ENCODE measurements at places on chromosomes 16 and 17. TPM values are rescaled to one million over a fixed set of nuclear protein-coding genes. Genes with fewer than 3 reads are reported as not detected.
A peak's percentile ranks its signal among the peaks of the same experiment; 100 is the strongest.

Gene CSH2
- not detected for total RNA-seq

Gene KRTAP1-5
- total RNA-seq: 34.8 TPM

Gene PSMC5
- total RNA-seq: 104 TPM

Gene ADPRM
- 12.2 TPM for total RNA-seq

- no peaks in the 10 kb centered on the region for H3K36me3 ChIP-seq
- no peak overlapping the region for H3K4me3 ChIP-seq
Observed at GRCh38 chr17:56715613-56716357, 117.9 kb downstream of the C17orf67 start.

DNA sequence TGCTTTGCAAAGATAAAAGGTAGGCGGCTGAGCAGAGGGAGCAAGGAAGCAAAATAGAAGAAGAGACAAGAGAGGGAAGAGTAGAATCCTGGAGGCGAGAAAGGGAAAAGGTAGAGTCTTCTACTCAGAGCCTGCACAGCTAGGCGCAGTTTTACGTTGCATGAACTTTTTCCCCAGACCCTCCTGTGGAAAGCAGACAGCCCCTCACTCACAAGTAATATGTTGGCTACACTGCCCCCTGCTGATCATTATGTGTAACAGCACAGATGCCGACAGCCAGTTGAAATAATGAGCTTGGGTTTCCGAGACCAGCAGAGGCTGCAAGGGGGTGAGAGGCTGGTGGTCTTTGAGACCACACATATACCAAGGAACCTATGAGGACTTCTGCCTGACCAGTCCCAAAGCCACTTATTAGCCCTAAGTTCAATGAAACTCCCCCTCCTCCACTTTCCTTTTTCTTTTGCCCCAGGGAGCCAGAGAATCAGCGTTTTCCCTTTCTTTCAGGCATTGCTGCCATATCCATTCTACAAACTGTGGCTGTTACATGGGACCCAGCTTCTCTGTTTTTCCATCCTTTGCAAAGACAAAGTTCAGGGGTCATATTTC lies 22.5 kb upstream of the CMTR2 start:
- no peaks in the 10 kb centered on the region for H3K36me3 ChIP-seq
- no peak overlapping the region for H3K4me3 ChIP-seq
- no peak overlapping the region for H3K27ac ChIP-seq
- no peaks in the 10 kb centered on the region for H3K4me1 ChIP-seq

- peak; percentile 52 for DNase-seq
- H3K27me3 ChIP-seq: peaks cover 23% of the 10 kb centered on the region
- no peaks in the 10 kb centered on the region for H3K36me3 ChIP-seq
- no peaks in the 10 kb centered on the region for H3K4me1 ChIP-seq
- no peak overlapping the region for H3K4me3 ChIP-seq
- H3K27ac ChIP-seq: no peak overlapping the region
Observed at GRCh38 chr16:84423416-84423837, 55.1 kb downstream of the ATP2C2 start.

All from IMR-90 (cell line).